Stimulated activated CD8-positive, alpha-beta memory T cell treated with anti-CD3 and anti-CD28 coated beads, Interleukin-4, amount 100 ng/mL, for 1 hour (primary cell): ENCODE measurements at places on chromosomes 1 and 21.

DNA sequence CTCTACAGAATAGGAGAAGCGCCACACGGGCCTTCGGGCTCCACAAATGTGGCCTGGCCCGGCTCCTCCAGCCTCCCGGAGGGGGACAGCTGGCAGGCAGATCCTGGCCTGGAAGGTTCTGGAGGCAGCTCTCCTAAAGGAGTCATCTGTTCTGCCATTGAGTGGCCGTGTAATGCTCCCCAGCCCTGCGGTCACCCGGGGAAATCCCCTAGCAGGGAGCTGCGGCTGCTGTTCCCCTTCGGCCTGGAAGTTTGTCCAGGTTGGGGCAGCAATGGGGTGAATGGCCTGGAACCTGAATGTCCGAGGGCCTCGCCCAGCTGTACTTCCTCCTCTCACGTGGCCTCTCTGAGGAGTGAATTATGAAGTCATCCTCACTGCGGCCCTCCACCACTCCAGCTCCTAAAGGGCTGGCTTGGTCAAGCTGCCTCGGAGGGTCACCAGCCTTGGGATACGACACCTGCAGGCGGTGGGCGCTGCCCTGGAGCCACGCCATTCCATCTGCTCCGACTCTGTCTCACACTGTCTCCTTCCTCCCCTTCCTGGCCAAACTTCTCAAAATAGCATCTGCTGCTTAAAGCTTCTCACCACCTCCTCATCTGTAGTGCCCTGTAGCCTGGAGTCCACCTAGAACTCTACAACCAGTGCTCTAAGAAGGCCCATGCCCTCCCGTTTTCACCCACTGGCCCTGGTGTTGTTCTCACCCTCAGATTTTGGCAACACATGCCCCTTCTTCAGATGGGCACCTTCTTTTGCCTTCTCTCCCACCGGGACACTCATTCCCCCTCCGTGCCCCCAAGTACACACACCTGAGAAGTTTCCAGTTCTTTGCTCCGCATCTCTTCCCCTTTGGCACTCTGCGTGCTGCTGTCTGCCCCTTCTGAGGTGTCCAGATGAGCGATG, 54.4 kb upstream of the TMPRSS2 start:
- no peak for DNase-seq

DNA sequence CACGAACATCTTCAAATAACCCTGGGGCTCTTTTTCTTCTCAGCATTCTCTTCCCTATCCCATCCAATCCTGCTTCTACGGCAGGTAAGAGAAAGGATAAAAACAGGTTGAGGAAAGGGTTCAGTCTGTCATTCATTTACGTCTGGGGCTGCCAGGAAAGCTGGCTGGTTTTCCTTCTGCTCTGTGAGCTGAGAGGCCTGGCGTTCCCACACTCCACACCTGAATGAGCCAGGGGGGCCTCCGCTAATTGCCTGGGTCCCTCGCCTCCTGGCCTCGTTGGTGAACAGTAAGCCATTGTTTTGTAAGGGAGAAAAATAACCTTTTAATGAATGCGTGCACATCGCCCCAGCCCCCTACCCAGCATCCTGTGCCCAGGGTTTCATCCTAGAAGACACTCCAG, 70.8 kb upstream of the SIM2 start:
- DNase-seq = no peak

DNA sequence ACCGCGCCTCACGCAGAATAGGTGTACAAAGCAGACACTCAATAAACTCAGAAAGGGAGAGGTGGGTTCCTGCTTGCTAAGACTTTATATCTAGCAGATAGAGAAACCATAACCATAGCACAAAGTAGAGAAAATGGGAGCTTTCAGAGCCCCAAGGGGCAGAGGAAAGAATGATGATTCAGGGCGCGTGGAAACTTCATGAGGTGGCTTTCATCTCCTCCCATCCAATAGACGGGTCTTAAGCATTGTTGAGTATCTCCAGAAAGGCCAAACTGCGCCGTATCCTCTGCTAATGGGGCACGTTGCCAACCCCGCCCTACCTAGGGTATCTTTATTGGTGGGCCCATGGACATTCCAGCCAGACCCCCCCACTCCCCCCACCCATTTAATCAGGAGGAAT, 778 bp upstream of the MIXL1 start:
- DNase-seq = no peak

DNA sequence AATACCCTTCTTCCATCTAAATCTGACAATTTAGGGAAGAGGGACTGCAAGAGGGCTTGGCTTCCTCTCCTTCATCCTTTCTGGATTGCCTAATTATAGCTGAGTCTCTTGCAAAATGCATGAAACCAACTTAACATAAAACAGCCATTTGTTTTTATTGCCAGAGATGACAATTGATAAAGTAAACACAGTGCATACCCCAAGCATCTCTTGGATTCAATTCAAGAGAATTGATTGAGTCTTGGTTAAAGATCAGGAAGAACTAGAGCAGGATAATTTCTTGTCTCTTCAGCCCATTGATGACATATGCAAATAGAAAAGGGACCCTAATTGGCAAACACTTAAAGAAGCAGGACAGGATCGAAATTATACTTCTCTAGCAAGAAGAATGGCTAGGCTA, 617.1 kb upstream of the PTBP2 start:
- no peak for DNase-seq

- no peak for DNase-seq
These were observed 12.9 kb upstream of the LELP1 start for GRCh38 chr1:153190373-153190772.

DNA sequence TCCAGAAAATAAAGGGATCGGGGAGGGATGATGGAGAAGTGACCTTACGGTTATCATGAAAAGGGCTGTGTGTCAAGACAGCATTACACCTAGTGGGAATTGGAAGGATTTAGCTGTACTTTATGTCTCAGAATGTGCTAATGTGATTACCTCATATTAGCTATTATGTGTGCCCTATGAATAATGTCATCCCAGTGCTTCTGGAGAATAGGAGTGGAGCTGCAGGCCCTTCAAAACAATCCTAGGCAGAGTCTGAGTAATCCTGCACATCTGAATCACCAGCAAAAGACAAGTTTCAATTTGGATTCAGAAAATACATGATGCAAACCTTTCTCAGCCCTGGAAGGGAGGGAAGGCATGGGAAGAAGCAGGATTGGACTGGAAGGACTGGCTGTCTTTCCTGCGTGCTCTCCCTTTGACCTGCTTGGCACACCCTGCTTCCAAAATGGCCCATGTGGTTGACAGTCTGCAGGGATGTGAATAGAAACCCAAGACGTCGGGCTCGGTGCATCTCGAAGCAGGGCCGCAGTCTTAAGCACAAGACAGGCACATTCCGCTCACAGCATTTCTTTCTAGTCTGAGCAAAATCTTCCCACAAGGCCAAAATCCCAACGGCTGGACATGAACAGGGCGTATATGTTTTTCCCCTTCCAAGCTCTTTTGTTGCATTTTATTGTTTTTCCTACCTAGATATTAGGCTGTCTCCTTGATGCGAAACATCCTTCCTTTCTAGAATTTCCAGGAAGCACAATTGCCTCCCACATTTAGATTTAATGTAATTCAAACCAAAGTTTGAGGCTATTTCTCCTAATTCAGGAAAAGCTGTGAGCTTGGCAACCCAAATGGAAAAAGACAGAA, 54.3 kb upstream of the TARBP1 start:
- DNase-seq = no peak

GRCh38 chr1:23214640-23215039, 2.7 kb downstream of the HTR1D start:
- DNase-seq = no peak

DNA sequence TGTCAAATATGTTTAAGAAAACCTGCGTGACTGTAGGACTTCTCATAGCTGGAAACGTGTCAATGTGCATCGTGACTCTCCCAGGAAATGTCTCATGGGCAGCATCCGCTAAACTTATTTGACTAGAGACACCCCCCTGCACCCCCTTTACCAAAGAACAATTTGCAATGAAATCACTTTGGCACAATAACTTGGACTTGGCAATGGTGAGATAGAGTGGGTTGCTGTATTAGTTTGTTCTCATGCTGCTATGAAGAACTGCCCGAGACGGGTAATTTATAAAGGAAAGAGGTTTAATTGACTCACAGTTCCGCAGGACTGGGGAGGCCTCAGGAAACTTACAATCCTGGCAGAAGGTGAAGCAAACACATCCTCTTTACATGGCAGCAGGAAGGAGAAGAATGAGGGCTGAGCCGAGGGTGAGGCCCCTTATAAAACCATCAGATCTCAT, 13.8 kb downstream of the CLDN14 start:
- no peak for DNase-seq

DNA sequence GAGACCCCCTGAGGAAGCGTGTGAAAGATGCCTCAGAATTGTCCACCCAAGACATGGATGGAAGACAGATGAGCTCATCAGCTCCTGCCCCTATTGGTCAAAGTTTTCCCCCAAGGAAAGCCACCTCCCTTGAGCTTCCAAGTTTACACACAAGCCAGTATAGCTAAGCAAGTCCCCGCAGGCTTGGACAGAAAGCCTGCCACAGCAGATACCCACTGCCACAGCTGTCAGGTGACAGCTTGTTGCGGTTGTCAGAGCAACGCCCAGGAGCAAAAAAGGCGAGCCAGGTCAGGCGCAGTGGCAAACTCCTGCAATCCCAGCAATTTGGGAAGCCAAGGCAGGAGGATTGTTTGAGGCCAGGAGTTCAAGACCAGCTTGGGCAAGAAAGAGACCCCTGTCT, 60.9 kb upstream of the IFNAR2 start:
- DNase-seq = no peak

DNA sequence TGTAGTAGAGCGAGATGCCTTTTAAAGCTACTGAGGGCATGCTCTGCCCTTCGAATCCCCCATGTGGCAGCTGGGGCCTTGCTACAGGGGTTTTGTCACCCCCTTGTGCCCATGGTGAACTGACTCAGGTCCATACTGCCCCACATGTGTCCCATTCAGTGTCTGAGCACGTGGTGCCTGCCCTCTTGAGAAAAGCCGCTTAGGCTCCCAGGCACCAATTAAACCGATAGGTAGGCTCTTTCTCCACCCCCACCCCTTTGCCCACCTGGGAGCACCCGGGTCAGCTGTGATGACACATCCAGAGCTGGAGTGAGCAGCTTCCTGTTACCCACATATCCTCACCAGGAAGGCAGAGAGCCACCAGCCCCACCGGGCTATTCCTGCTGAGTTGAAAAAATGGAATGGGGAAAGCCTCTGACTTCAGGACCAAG, 30.5 kb downstream of the TMCC2 start:
- DNase-seq = no peak

DNA sequence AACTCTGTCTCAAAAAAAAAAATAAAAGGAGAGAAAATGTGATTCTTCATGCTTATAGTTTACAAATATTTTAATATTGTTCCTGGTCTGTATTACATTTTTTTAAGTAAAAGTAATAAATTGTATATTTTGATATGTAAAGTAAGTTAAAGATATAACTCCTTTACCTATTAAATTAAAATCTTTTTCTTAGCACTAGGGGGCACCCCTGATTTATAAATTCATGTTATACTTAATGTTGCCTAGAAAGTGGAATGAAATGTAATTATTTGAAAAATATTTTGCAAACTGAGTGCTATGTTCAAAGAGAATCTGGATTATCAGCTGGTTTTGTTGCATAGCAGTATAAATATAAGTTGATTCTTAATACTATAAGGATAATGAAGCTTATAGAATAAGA, 49.2 kb downstream of the RALGPS2 start:
- DNase-seq = no peak

GRCh38 chr1:11318982-11319381, 46.0 kb downstream of the UBIAD1 start:
- DNase-seq = no peak

DNA sequence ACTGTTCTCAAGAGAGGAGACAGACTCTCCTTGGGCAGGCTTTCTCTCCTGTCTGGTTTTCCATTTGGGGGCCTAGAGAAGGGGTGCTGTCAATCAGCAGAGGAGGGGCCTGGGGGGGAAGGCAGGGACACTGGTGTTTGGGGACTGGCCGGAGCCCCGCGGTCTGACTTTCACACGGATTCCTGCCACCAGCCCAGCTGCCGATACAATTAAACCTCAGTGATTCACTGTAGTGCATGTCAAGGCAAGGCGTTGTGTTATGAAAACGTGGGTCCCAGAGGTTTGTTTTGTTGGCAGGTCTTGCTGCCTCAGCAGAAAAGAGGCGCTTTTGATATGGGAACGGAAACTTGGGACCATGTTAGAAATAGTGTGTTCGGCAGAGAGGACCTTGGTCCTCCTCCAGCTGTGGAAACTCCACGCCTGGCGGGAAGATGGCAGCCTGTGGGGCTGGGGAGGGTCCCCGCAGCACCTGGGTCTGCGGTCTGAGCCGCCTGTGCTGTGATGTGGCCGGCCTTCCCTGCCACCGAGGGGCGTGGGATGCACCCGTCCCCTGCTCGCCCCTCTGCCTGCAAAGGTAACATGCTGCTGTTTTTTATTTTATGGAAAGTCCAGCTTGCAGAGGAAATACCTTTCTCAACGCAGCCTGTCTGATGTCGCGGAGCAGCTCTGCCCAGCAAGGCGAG, 47.6 kb downstream of the SPSB1 start:
- no peak for DNase-seq

- DNase-seq = no peak
These were observed 10.7 kb downstream of the NEK7 start for GRCh38 chr1:198167436-198167934.

DNA sequence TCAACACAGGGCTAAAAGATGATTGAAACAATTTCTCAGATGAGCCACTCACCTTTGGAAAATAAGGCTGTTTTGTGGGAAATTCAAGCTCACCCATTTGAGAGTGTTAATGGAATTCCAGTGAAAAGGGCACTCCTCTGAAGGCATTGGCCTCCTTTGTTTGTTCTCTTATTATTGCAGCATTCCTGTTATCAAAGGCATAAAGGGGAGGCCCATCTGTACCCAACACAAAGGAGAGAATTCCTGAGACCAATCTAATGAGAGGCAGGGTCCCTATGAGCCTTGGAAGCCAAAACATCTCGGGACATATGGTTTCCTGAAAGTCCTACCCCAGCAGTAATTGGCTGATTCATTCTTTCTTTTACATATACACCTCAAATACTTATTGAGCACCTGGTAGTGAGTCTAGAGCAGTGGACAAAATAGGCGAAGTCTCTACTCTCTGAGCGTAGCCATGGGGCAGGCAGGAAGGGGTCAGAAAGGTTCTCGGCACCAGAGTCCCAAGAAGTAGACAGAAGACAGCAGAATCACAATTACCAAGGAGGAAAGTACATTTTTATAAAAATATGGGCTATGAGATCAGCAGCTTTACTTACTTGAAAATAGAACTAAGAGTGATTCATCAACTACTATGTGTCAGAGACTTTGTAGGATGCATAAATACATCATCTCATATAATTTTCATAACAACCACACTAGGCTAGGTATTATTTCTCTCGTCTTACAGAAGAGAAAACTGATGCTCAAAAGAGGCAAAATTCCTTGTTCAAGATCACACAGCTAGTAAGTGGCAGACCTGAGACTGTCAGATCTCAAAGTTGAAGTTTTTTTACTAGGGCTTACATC, 218.7 kb downstream of the DAB1 start:
- DNase-seq = no peak

DNA sequence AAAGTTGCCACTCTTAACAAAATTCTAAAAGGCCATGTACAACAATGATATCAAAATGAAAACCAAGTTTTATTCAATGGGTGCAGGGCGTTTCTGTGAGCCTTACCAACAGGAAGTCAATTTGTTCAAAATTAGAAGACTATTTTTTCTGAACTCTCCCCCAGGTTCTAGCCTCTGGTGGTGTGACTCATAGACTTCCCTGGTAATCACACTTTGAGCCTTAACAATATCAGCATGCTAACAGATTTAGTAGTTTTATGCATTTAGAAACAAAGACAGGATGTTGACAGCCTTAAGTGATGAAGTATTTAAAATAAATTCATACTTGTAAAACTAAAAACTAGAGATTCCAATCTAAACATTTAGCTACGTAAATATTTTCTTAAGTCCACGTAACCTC, 88.4 kb downstream of the LRRC8C start:
- no peak for DNase-seq

GRCh38 chr1:59013276-59013927, 229.6 kb upstream of the JUN start:
- no peak for DNase-seq

GRCh38 chr1:26530895-26531598, 1.5 kb downstream of the RPS6KA1 start:
- no peak for DNase-seq
